Peyer's patch (tissue), 4 donors: ENCODE measurements at places on chromosomes 3 and 15. TPM values are rescaled to one million over a fixed set of nuclear protein-coding genes. Genes with fewer than 3 reads are reported as not detected.

SV2B gene
- 0.85 TPM for total RNA-seq

DNA sequence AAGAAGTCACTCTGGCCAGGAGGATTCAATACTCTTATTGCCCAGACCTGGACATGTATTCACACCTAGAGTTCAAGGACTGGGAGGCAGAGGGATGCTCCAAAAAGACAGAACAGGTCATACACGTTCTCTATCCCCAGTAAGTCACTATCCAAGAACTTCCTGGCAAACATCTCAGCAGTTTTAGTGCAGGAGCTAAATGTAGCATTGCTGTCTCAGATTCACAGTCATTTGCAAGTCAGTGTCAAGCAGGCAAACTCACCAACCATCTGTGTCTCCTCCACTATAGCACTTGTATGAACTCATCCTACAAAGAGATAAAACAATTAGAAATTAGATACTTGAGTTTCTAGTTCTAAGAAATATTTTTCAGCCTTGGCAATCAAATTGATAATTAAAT lies 38.4 kb downstream of the ABHD17C start:
- no peak for DNase-seq

DNA sequence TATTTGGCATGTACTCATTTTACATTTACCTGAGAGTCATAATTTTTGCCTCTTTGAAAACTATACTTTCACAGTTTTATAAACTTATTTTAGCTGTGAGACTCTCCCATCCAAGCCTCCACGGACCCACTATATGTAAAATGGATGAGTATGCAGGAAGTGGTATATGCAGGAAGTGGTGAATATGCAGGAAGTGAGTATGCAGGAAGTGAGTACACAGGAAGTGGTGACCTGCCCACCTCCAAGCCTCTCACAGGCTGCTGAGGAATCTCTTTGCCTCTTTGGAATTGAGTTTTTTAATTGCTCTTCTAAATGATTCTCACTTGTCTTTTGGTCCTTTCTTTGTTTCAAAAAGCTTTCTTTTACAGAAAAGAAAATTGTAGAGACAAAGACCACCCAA lies 85.2 kb downstream of the KBTBD8 start:
- peak; percentile 23 for DNase-seq

- no peak for DNase-seq
Observed at GRCh38 chr15:67372986-67373675, 118.5 kb downstream of the IQCH start.

- no peak for DNase-seq
Observed at GRCh38 chr3:50525987-50526386, 22.6 kb upstream of the CACNA2D2 start.

DNA sequence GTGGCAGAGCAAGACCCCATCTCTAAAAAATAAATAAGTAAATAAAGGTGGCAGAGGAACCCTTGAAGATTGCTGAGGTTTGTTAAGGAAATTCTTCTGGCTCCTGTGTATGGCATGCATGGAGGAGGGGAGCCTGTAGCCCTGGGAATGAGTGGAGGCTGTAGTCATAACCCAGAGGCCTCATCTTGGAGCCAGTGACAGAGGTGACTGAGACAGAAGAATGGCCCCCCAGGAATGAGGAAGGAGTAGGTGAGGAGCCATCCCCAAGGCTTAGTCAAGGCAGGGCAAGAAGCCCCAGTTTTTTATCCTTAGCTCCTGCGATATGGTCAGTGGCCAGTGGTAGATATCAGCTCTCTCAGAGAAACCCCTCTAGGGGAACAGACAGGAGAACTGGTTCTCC lies 46.5 kb downstream of the BSN start:
- no peak for DNase-seq

- no peak for DNase-seq
Observed at GRCh38 chr15:62823561-62823960, 219.0 kb upstream of the TPM1 start.

DNA sequence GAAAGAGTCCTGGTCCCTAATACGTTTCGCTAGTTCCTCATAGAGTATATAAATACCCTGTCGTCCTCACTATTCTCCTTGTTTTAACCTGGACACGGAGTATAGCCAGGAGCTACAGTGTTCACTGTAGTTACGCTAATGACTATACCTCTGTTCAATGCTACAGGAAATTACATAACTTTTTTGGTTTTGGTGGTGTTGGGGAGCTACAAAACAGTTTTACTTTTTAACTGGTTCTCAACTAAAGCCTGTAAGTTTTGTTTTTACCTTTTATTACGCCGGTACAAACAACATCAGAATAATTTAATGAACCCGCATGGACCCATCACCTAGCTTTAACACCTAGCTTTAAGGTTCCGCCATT lies 1.5 kb downstream of the LMLN start:
- no peak for DNase-seq

DNA sequence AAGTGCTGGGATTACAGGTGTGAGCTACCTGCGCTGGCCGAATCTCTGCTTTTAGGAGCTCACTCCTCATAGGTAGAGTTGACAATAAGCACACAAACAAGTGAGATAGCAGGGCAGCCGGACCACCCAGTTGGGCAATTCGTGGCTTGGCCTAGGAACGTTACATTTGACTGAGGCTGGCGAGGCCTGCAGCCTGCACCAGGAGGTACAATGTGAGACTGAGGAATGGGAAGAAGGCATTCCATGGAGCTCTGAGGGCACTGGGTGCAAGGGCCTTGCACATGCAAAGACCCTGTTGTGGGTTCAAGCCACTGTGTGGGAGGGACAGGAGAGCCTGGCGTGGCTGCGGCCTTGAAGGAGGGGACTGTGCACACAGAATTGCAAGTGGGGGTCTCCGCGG lies 152.5 kb downstream of the LRRK1 start:
- peak; percentile 21 for DNase-seq

DNA sequence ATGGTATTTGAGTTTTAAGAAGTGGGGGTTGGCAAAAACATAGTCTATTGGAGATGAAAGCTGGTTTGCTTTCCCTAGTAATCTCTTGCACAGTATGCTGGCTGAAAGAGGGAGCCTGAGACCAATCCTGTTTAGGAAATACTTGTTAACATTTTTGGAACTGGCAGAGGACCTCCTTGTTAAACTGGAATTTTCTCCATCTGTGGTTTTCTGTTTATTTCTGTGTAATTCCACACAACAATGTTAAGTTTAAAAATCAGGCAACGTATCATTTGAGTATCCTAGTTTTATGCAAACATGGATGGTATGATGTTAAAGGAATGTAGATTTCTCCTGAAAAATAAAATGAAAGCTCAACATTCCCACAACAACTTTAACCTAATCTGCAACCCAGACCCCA lies 536.0 kb upstream of the TBL1XR1 start:
- no peak for DNase-seq

DNA sequence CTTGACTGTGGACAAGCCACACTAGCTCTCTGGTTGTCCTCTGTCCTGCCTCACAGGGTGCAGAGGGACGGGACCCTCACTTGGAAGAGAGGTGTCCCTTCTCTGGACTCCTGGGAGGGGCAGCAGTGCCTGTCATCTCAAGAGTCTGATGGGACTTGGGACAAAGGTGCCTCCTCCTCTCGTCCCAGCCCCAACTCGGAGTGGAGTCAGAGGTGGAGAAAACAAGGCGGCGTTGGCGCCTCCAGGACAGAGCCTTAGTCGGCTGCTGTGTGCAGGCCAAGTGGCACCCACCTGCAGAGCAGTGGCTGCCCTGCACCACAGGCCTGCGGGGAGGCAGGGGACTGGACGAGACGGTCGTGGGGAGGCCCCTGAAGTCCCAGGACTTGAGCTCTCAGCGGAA lies 9.4 kb upstream of the SEC13 start:
- DNase-seq = no peak

DNA sequence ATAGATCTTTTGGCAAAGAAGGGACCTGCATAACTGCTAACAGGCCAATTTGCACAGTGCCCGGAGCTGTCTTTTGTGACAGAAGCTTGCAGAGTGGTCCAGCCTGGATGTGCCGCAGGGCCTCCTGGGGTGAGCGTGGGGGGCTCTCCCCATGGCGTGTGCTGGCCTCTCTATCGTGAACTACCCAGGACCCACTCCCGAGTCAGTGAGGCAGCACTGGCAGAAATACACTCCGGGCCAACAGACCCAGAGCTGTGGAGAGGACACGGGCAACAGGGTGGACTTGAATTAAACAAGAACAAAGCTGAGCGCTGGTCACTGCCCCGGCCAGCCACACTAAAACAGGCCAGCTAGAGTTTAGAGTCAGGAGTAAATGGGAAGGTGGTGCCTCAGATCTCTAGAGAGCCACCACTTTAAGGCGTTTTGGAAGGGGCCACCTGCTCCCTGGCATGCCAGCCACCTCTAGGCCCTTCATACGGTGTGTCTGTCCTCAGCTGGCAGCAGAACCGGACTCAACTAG lies 152.1 kb downstream of the KLF13 start:
- peak; percentile 42 for DNase-seq

RHOV gene
- 0.67 TPM for total RNA-seq

ESYT3 gene
- total RNA-seq = 0.35 TPM

DNA sequence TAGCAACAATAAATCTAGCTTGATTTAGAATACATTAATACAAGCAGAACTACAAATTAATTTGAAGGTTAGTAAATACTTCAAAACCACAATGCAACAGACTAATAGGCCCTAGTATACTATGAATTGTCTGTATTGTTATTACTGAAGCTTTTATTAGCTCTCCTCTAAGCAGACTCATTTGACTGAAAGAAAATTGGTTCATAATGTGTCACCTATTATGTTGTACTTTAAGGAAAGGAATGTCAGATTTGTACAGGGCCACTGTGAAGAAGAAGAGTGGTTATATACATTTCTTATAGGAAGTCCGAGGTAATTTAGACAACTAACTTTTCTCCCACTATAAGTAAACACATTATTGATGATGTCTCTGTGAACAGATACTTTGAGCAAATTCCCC lies 954.5 kb downstream of the ZPLD1 start:
- no peak for DNase-seq

DNA sequence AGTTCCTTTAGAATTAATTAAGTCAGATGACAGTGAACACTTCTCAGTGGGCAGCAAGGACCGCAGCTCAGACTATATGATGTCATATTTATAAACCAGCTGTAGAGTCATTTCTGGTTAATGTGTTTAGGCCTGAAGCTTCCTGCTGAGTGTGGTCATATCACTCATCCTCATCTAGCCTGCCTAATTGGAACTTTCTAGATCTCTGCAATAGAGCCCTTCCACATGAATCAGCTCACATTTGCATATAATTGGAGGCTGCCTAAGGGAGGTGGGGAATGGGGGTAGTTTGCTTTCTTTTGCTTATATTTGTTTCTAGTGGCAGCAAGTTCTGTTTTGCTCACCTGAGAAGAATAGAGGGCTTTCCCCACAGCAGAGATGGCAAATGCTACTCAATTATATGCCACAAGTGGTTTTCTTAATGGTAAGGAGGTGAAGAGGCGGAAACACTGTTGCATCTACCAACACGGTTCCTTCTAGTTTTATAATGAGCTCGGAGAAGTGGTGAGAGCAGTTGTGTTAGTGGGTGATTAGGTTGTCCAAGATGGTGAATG lies 148.1 kb downstream of the KLHL25 start:
- no peak for DNase-seq

EPB42 gene
- not detected for total RNA-seq

SHC4 gene
- 0.66 TPM for total RNA-seq

CLDN11 gene
- 4.1 TPM for total RNA-seq

- peak; percentile 82 for DNase-seq
Observed at GRCh38 chr3:170178651-170179050, 2.9 kb downstream of the PHC3 start.

DNA sequence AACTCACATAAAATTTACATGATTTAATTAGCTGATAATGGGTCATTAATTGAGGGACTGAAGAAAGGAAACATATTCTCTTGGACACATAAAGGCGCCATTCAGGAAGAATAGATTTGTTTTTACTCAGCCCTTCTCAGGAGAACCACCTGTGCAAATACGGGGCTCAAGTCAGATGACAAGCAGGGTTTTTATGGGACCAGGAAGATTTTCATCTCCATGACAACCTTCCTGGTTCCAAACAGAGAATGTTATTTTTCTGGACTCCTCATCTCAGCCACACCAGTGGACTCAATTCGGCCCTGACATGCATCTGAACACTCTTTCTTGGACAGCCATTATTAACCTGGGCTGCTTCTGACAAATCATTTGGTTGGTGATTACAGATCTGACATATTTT lies 120.5 kb downstream of the PDZRN3 start:
- no peak for DNase-seq

- DNase-seq = no peak
Observed at GRCh38 chr3:113819866-113820265, 18.7 kb upstream of the GRAMD1C start.

DNA sequence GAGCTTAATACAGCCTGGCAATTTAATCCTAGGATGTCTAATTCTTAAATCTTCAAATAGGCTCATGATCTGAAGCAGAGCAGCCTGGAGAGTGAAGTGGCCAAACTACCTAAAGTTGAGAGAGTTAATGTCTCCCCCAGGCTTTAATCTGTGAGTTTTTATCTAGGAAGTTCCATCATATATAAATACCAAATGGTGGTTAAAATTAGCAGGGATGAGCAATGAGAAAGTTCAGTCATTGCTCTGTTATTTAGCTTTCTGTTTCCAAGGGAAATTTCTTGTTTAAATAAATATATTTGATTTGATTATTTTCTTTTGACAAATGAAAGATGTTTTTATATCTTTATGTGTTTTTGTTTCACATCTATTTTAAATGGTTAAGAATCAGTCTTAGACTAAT lies 274.4 kb upstream of the UMPS start:
- DNase-seq = no peak

DNA sequence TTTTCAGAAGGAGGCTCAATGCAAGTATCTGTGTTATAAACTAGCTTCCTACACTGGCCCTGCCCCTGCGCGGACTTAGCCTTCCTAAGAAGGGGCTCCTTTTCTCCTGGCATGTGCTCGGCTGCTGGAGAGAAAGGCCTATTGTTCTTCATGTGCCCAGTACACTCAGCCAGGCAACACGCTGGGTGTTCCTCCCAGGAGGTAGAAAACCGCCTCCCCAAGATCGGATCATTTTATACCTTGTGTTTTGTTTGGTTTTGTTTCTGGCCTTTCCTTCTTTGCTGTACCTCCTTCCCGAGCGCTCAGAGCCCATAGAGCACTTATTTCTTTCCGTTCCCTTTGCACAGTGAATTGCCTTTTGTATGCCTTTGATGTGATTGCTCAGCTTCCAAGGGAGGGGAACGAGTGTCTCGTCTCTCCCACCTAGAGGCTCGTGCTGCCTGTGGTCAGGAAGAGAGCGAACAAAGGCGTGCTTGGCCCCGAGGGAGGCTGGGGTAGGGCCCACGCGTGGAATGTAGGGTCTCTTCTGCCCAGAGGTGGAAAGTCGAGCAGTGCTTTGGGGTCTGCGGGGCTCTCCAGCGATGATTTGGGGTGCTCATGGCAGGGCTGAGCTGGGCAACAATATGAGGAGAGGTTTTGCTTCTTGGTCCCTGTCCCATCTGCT lies 30.0 kb downstream of the CCNL1 start:
- DNase-seq = no peak

CHRM5 gene
- total RNA-seq = not detected

- DNase-seq = peak; percentile 91
Observed at GRCh38 chr15:65077981-65078352, 1.4 kb downstream of the KBTBD13 start.
